ENCODE measurements at places on chromosomes 3 and 15.
A peak's percentile ranks its signal among the peaks of the same experiment; 100 is the strongest.

- no peaks in the 10 kb centered on the region for H3K36me3 ChIP-seq
- no peak overlapping the region for H3K27ac ChIP-seq
- H3K27me3 ChIP-seq, result no peaks in the 10 kb centered on the region
- no peak overlapping the region for H3K4me3 ChIP-seq
- H3K4me1 ChIP-seq, result no peaks in the 10 kb centered on the region
These were observed 26.1 kb downstream of the GRK7 start for GRCh38 chr3:141789281-141789680.

- peaks cover 4% of the 10 kb centered on the region for H3K36me3 ChIP-seq
- peaks cover 19% of the 10 kb centered on the region for H3K4me1 ChIP-seq
- H3K4me3 ChIP-seq, result no peak overlapping the region
These were observed 6.1 kb upstream of the HGD start for GRCh38 chr3:120688121-120688520.

- no peak overlapping the region for H3K27ac ChIP-seq
- no peaks in the 10 kb centered on the region for H3K4me1 ChIP-seq
- no peak overlapping the region for H3K4me3 ChIP-seq
- H3K27me3 ChIP-seq, result no peaks in the 10 kb centered on the region
- no peaks in the 10 kb centered on the region for H3K36me3 ChIP-seq
These were observed 163.8 kb upstream of the MBNL1 start for GRCh38 chr3:152104847-152105415.

- H3K27ac ChIP-seq, result no peak overlapping the region
- no peak overlapping the region for H3K4me3 ChIP-seq
- H3K27me3 ChIP-seq, result no peaks in the 10 kb centered on the region
- H3K36me3 ChIP-seq, result no peaks in the 10 kb centered on the region
These were observed 9.8 kb upstream of the CLPX start for GRCh38 chr15:65194826-65195547.

- peak overlapping the region; percentile 75 for H3K4me3 ChIP-seq
- no peaks in the 10 kb centered on the region for H3K36me3 ChIP-seq
- H3K27me3 ChIP-seq, result peaks cover 33% of the 10 kb centered on the region
- DNase-seq, result no peak
- no peak overlapping the region for H3K27ac ChIP-seq
These were observed 7.5 kb upstream of the FAM107A start for GRCh38 chr3:58584690-58585004.
